ENCODE measurements at places on chromosomes 2 and 18. TPM values are rescaled to one million over a fixed set of nuclear protein-coding genes. Genes with fewer than 3 reads are reported as not detected.

The MARCHF7 gene
- polyA plus RNA-seq = 157 TPM

- no peak for DNase-seq
- no peak overlapping the region for H3K27ac ChIP-seq
- no peaks in the 10 kb centered on the region for H3K36me3 ChIP-seq
- H3K27me3 ChIP-seq = no peaks in the 10 kb centered on the region
- no peak overlapping the region for H3K4me3 ChIP-seq
These were observed 769.7 kb downstream of the SUCLG1 start for GRCh38 chr2:83689402-83689801.

DNA sequence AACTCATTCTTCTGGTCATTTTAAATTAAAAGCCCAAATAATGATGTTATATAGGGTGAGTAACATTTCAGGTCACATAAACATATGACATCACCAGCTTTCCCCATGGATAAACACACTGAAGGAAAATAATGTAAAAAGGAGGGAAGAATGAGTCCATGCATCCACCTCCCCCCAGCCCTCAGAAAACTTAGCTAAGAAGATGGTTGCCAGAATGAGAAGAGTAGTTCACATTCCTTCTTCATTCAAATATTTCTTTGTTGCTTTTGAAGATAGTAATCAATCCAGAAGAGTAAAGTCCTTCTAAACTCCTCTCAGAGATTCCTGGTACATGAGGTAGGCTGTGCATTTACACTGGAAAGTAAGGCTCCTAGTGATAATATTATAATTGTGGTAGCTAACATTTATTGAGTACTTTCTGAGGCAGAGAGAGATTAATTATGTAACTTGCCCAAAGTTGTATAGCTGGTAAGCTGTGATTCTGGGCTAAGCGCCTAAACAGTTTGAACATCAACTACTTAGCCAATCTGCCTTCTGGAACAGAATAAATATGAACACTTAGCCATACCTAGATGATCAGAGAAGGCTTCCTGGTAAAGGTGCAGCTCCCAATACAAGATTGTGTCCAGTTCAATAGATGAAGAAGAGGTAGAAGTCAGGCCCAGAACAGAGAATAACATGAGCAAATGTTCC is 256.7 kb upstream of the FN1 start:
- H3K27me3 ChIP-seq = no peaks in the 10 kb centered on the region
- H3K27ac ChIP-seq = no peak overlapping the region
- no peak for DNase-seq

DNA sequence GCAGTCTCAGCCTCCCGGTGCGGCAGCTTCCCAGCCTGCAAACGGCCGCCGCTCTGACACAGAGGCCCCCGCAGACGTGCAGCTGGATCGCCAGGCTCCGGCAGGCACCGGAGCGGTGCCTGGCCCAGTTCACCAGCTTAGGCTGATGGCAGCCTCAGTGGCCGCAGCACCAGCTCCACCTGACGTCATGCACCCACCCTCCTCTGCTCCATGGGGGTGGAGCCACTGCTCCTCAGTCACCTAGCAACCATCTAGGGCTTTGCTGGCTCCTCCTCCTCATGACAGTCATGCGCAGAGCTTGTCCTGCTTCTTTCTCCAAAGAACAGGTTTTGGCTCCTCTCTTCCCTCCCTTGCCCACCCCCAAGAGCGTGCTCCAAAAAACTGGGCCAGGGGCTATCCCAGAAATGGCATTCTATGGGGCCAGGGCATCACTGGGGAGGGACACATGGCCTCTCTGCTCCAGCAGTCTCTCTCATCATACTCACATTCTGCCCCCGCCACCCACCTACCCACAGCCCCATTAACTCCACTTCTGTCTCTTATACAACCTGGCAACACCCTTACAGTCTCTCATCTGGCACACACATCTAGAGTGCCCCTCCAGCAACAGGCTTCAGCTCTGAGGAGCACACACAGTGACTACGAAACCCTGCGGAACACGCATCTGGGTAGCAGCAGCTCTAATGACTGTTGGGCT is 5.5 kb downstream of the DCTN1 start:
- no peak for DNase-seq
- H3K27ac ChIP-seq = no peak overlapping the region
- H3K4me1 ChIP-seq = peaks cover 10% of the 10 kb centered on the region
- H3K4me3 ChIP-seq = no peak overlapping the region
- peaks cover 26% of the 10 kb centered on the region for H3K36me3 ChIP-seq

DNA sequence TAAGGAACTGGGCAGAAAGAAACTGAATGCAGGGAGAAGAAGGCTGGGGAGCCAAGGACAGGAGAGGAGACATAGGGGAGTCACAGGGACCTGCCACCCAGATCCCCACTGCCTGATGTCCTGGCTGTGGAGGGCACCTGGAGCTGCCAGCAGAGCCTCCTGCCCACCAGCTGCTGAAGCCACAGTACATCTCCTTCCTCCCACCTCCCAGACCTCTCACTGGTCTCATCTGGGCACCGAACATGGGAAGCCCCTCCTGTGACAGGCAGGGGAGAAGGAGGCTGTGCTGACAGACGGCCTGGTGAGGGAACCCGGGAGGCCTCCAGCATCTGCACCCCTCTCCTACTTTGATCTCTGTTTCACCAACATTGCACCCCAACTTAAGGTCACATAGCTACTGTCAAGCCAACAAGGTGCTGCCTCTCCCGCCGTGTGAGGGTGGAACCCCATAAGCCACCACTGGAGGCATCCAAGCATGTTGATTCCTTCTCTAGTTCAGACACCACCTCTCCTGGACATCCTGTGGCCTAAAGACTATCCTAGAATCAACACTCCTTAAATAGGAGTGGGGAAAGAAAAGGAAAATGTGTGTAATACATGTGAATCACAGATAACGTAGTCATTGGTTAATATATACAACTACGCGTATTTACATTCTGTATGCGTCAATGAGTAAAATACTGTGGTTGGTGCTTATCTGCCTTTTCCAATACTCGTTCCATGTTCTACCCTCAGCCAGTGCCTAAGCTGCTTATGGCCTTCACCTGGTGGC is 3.5 kb upstream of the RNPEPL1 start:
- H3K36me3 ChIP-seq = peaks cover 4% of the 10 kb centered on the region
- DNase-seq = no peak
- H3K4me1 ChIP-seq = peaks cover 73% of the 10 kb centered on the region
- H3K4me3 ChIP-seq = peak overlapping the region; percentile 96
- peak overlapping the region; percentile 91 for H3K27ac ChIP-seq

DNA sequence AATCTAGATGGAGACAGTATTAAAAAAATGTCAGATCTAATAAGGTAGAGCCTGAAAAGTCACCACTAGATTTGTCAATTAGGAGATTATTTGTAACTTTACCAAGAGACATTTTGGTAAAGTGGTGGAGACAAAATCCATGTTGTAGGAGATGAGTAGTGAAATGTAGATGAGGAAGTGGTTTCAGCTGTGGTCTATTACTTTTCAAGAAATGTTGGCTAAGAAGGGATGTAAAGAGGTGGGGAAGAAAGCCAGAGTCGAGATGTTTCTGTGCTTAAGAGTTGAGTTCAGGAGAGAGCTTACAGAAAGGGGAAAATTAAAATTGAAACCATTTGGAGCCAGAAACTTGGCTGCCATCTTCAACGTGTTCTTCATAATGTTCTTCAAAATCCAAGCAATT is 22.2 kb downstream of the ACVR2A start:
- H3K27ac ChIP-seq = no peak overlapping the region
- H3K36me3 ChIP-seq = no peaks in the 10 kb centered on the region
- no peak for DNase-seq
- H3K4me3 ChIP-seq = no peak overlapping the region
- peaks cover 9% of the 10 kb centered on the region for H3K4me1 ChIP-seq

- no peaks in the 10 kb centered on the region for H3K27me3 ChIP-seq
- no peaks in the 10 kb centered on the region for H3K4me1 ChIP-seq
- DNase-seq = no peak
- H3K4me3 ChIP-seq = no peak overlapping the region
These were observed 26.9 kb downstream of the MAIP1 start for GRCh38 chr2:199982126-199982843.

- H3K27me3 ChIP-seq = no peaks in the 10 kb centered on the region
- H3K36me3 ChIP-seq = no peaks in the 10 kb centered on the region
- no peak overlapping the region for H3K27ac ChIP-seq
- no peak for DNase-seq
- H3K4me3 ChIP-seq = no peak overlapping the region
These were observed 1143.9 kb upstream of the NXPH2 start for GRCh38 chr2:139924070-139924469.
